Activated T-helper 2 cell treated with anti-CD3 and anti-CD28 coated beads, Interferon-gamma antibody, Interleukin-2, Interleukin-4, amounts not matched to agents 10 μg/mL and 5 μg/mL and 100 μg/mL, durations not matched to agents 14 hours and 24 hours and 36 hours (primary cell): ENCODE measurements at places on chromosomes 7 and 10. TPM values are rescaled to one million over a fixed set of nuclear protein-coding genes. Genes with fewer than 3 reads are reported as not detected.

DNA sequence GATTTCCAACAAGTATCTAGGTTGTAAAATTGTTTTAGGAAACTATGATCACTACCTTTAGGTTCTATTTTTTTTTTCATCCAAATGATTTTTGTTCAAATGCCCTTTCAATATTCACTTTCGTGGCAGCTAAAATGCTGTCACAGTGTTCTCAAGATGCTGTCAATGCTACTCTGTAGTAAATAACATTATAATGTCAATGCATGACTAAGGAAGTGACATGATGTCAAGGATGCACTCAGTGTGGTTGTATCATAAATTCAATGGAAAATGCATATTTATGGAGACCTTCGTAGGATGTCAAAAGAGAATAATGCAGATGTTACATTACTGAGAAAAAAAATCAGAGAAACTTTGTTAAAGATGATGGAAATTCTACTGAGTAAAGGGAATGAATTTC is 673.8 kb downstream of the ANKRD7 start:
- H3K36me3 ChIP-seq = no peaks in the 10 kb centered on the region
- H3K4me3 ChIP-seq = no peak overlapping the region
- no peaks in the 10 kb centered on the region for H3K4me1 ChIP-seq
- no peaks in the 10 kb centered on the region for H3K27me3 ChIP-seq
- no peak overlapping the region for H3K27ac ChIP-seq
- DNase-seq = no peak

The AUTS2 gene
- total RNA-seq = 0.87 and 1.1 TPM in 2 replicates

DNA sequence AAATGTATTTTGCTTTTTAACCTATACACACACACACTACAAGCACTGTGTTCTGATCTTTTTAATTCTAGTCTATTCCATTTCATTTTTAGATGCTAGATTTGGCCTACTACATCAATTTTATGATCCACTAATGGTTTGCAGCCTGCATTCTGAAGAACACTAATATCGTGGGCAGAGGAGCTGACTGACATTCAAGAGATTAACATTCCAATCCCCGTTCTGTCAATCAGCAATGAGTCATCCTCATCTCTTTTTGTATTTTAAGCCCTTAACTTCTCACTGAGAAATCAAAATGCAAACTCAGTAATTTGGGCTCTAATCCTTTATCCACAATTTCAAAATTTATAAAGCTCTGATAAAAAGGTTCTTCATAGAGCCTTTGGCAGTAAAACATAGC is 47.1 kb upstream of the GAD2 start:
- no peak overlapping the region for H3K4me3 ChIP-seq
- no peaks in the 10 kb centered on the region for H3K4me1 ChIP-seq
- H3K27me3 ChIP-seq = peaks cover 19% of the 10 kb centered on the region
- no peak for DNase-seq
- no peaks in the 10 kb centered on the region for H3K36me3 ChIP-seq
- H3K27ac ChIP-seq = no peak overlapping the region

DNA sequence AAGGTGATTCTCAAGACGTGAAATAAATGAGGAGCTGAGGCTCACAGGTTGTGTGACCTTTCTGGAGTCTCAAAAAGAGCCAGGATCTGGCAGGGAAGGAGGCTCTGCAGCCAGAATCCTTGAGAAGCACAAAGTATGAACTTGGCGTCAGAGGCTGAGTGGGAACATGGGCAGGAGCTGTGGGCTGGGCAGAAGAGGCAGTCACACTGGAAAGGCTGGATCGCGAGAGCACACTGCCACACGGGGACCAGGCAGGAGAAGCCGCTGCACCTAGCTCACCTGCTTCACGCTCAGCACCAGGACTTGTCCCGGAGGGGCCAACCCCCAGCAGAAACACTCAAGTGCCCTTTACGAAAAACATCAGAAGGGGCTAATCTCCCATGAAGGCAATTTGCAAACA is 535.0 kb downstream of the TNS3 start:
- no peaks in the 10 kb centered on the region for H3K4me1 ChIP-seq
- H3K4me3 ChIP-seq = no peak overlapping the region
- no peak for DNase-seq

- no peaks in the 10 kb centered on the region for H3K27me3 ChIP-seq
- H3K36me3 ChIP-seq = peaks cover 12% of the 10 kb centered on the region
- H3K4me1 ChIP-seq = peaks cover 44% of the 10 kb centered on the region
- peak overlapping the region; percentile 25 for H3K27ac ChIP-seq
These were observed 3.5 kb downstream of the NRF1 start for GRCh38 chr7:129615018-129615417.

The GIMAP8 gene
- total RNA-seq = 6.1 and 7.0 TPM in 2 replicates

The NT5C2 gene
- 58.1 and 60.6 TPM in 2 replicates for total RNA-seq

GRCh38 chr10:71763352-71764127 is 9.8 kb downstream of the VSIR start:
- H3K27me3 ChIP-seq = no peaks in the 10 kb centered on the region
- no peak overlapping the region for H3K27ac ChIP-seq
- H3K36me3 ChIP-seq = peaks cover 63% of the 10 kb centered on the region

- H3K4me3 ChIP-seq = no peak overlapping the region
- H3K27me3 ChIP-seq = no peaks in the 10 kb centered on the region
- H3K4me1 ChIP-seq = no peaks in the 10 kb centered on the region
- DNase-seq = no peak
- H3K36me3 ChIP-seq = no peaks in the 10 kb centered on the region
These were observed 330.0 kb upstream of the GLI3 start for GRCh38 chr7:42567051-42567450.
